Activated CD8-positive, alpha-beta memory T cell treated with anti-CD3 and anti-CD28 coated beads for 24 hours (primary cell): ENCODE measurements at places on chromosomes 2 and 18.

DNA sequence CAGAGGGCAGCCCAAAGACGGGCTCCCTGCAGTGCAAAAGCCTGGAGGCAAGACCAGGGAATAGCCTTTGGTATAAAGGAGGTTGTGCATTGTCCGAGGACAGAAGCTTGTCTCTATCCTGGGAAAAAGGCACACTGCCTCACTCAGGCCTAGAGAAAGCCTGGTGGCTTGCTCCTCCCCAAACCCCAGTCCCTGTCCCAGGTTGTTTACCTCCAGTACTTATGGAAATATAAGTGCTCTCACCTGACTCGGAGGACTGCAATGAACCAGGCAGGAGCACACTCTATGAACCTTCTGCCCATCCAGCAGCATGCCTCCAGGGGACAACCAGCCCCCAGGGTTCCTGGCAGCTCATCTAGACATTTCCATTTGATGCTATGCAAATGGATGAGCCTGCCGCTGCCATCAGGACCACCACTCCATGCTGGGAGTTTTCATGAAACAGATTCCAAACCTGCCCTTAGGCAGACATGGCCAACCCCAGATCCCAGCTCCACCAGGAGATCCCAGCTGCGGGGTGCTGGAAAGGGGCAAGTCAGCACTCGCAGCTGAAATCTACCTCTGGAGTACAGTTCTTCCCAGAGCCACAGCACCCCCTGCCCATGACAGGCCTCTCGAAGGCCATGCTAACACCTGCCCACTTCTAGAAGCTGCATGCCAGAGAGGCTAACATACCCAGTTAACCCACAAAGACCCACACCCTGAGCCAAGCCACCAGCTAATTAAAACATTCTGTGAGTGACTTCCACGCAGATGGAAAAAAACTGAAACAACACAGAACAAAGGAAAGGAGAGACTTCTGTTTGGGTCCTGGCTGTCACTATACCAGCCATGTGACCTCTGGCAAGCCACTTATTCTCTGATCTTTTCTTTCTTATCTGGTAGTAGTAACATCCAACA, 101.7 kb downstream of the TTC32 start:
- no peak for DNase-seq

GRCh38 chr2:216044883-216045486, 31.6 kb upstream of the MREG start:
- no peak for DNase-seq

GRCh38 chr2:117470311-117471095, 344.0 kb upstream of the DDX18 start:
- DNase-seq = no peak

DNA sequence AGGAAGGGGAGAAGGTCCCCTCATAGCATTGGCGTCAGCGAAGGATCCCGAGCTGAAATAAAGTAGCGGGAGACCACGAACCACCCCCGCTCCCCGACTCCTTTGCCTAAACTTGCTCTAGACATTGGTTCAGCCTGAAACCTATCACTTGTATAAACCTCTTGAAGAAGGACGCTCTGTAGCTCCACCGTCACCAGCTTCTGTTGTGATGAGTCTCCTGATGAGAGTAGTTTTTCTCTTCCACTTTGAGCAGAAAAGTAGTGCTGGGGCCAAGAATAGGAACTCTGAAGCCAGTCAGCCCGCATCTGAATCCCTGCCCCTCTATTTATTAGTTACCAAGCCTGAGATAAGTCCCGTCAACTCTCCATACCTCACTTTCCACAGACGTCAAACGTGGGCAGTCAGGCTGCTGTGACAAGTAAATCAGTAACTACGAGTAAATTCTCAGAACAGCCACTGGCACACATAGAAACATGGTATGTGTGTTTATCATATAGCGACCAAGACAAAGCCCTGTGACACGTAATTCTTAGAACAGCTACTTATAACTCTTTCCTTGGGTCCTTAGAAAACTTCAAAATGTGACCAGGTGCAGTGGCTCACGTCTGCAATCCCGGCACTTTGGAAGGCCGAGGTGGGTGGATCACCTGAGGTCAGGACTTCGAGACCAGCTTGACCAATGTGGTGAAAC, 61.7 kb downstream of the CD226 start:
- no peak for DNase-seq

DNA sequence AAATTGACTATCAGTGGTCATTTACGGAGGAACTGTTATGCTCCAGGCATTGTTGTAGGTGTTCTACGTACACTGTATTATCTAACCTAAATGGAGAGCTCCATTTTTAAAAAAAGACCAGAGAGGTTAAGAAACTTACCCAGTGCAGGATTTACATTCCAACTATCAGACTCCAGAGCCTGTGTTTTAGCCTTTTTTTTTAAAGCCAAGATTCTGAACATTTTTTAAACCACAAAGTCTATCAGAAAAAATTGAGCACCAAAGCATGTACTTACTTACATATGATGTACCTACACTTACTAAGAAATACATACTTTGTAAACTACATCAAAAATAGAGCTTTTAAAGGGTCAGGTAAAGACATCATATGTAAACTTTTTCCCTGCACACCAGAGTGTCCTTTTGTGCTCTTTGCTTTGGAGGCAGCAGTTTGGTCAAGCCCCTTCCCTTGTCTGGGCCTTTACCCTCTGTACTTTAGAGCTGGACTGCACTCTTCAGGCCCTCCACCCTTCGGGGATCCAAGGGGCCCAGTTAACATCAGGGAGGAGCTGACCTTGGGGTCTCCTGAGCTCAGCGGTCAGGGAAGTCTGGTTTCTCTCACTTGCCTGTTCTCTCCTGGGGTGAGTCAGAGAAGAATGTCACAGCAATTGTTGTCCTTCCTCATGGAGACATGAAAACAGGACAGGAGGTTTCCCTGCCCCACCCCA, 58.4 kb downstream of the ITGB1BP1 start:
- no peak for DNase-seq
